NCI-H2029 treated with DMSO at 0.1 percent for 48 hours (cell line): ENCODE measurements at places on chromosomes 4 and X.

DNA sequence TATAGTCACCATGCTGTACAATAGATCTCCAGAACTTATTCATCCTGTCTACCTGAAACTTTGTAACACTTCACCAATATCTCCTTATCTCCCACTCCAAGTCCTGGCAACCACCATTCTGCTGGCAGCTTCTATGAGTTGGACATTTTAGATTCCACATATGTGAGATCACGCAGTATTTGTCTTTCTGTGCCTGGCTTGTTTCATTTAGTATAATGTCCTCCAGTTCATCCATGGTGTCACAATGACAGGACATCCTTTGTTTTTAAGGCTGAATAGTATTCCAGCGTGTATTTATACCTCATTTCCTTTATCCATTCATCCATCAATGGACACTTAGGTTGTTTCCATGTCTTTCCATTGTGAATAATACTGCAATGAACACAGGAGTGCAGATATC lies 198.7 kb downstream of the QDPR start:
- no peak for DNase-seq

GRCh38 chr4:11149612-11150259 lies 279.0 kb downstream of the HS3ST1 start:
- no peak for DNase-seq

DNA sequence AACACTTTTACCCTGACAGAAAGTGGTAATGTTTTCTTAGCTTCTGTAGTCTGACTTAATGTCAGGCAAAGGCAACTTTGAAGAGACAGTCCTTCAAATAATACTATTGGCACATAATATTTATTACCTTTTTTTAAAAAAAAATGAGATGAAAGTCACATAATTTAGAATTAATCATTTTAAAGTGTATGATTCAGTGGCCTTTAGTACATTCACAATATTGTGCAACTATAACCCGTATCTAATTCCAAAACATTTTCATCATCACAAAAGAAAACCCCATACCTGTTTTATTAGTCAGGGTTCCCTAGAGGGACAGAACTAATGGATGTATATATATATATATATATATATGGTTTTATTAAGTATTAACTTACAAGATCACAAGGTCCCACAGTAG lies 94.8 kb upstream of the TEX13A start:
- no peak for DNase-seq

GRCh38 chrX:153582896-153583295 lies 16.0 kb downstream of the CCNQ start:
- no peak for DNase-seq

DNA sequence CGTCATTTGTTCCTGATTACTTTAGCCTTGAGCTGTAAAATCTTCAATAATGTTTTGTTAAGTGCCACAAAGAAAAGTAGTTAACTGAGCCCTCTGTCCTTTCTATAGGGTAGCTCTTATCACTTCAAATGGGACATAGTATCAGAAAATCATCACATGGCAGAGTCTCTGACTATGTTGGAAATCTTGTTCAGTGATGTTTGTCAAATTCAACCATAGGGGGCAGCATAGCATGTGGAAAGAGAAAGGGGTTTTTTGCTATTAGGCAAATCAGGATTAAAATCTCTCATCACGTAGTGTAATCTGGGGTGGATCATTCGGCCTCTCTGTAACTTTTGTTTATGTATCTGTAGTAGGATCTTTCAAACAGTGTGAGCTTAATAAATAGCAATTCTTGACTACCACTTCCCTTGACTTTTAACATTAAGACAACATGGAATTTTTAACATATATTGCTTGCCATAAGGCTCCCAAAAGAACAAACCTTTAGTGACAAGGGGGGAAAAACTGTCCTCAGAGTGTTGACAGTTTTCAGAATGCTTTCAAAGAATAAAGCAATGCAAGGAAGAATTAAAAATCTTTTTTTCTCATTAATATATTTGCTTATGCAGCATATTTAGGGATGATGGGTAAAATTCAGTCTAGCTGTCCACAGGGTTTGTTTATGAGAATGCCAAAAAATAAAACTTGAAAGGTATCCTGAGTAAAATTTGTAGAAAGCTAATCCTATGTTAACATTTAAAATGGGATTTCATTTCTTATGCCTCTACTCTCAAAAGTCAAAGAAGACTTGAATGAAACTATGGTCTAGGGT lies 127.2 kb downstream of the FBXW7 start:
- DNase-seq: peak; percentile 40

DNA sequence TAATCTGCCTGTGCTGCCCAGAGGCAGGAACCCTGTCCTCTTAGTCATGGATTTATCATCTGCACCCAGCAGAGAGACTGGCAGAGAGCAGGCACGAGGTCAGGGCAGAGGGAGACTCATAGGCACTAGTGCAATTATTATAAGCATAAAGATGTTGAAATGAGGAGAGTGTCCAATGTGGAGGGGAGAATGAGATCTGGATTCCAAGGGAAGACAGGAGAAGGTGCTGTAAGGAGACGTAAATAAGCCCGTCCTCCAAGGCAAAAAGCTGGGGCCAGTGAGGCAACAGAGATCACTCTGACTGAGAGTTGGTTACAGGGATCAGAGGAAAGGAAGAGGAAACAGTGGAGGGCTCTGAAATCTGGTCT lies 406.2 kb downstream of the MAPK10 start:
- DNase-seq: no peak

- DNase-seq: no peak
These were observed 338.1 kb upstream of the F9 start for GRCh38 chrX:139192386-139192961.

GRCh38 chrX:135531813-135532212 lies 11.4 kb downstream of the INTS6L start:
- DNase-seq: no peak

DNA sequence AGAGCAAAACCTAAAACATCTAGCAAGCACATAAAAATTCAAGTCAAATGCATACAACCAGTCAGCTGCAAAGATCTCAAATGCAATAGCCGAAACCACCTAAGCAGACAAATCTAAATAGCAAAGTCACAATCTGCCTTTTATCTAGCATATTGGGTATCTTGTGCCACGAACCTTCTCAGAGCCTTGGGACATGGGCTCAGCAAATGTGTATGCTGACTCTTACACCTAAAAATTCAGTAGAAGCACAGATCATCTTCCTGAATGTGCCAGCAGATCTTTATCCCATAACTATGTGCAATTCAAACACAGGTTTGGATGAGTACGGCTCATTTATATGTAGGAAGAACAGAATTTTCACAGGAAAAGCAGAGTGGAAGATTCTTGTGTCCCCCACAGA lies 492.1 kb downstream of the INPP4B start:
- no peak for DNase-seq

DNA sequence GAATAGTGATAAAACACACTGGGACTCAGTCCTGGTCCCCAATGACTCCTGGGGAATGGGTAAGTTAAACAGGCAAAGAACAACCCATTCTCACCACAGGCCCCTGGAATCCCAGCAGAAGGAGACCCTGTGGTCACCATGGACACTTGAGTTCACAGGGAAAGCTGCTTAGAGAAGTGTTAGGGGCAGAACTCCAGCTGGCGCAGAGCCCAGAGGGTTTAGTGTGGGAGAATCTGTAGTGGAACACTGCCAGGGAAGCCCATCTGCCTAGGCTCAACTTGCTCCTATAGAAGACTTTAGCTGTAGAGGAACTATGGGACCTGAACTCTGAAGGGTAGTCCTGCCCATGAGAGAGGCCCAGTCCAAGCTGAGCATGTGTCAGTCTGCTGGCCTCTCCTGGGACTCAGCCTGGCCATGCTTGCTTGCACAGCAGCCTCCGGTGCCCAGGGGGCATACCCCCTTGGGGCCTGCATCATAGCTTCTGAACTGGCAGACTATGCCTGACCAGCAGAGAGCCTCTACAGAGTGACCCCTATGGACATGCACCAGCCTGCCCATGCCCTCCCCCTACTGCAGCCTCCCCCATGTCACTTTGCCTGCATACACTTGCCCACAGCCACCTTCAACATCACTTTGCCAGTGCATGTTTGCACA lies 343.5 kb downstream of the IDS start:
- no peak for DNase-seq

GRCh38 chr4:167475951-167476350 lies 241.7 kb upstream of the SPOCK3 start:
- no peak for DNase-seq

DNA sequence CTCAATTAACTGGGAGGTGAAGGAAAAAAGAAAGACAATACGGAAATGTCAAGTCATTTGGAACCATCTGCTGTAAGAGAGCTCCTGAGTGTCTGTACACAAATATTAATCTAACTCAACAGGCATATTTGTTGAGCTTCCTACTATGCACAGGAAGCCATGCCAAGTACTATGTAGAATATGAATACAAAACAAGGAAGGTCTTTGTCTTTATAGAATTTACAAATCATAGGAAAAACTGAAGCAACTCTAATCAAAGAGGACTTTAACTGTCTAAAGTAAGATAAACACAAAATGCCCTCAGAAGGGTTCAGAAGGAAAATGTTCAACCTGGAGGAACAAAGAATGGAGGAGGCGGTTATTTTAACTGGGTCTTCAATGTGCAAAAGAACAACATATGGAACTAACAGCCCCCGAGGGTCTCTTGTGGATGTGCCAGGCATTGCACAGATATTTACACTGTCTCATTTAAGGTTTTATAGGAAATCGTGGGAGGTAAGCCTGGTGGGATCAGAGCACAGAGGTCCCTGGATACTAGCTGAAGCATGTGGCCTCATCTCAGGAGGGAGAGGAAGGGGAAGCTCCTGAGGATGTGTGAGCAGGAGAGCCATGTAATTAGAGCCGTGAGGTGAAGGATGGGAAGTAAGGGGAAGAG lies 5.8 kb downstream of the FAM114A1 start:
- DNase-seq: peak; percentile 88

DNA sequence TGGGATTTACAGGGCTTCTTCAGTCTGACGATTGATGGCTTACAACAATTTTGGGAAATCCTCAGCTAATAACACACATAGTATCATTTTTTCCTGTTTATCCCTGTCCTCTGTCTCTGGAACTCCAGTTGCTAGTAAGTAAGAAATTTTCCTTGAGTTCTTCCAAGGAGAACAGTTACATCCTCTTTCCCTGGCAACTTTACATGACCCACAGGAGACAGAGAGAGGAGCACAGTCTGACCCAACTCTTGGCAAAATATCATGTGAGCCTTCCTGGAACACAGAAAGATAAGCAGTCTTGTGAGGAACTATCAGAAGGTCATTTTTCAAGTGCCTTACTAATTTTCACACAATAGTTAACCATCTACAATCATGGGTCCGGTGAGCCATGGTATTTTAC lies 578.7 kb upstream of the PABPC4L start:
- no peak for DNase-seq

DNA sequence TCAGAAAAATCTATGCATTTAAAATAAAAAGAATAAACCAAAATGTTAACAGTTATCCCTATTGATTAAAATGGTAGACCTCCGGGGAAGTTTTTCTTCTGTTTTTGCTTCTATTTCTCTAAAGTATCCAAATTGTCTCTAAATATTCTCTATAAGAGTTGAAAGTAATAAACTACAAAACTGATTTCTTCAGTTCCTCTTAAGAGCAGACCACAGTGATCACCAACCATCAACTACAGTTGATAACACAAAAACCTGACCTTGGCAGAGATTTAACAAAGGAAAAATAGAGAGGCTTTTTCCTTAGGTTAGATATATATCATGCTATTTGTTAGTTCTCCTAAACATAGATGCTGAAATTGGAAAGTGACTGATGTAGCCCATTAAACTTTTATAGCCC lies 27.3 kb downstream of the DDX60 start:
- DNase-seq: no peak

- peak; percentile 35 for DNase-seq
These were observed 96.1 kb downstream of the FRYL start for GRCh38 chr4:48683784-48684666.

DNA sequence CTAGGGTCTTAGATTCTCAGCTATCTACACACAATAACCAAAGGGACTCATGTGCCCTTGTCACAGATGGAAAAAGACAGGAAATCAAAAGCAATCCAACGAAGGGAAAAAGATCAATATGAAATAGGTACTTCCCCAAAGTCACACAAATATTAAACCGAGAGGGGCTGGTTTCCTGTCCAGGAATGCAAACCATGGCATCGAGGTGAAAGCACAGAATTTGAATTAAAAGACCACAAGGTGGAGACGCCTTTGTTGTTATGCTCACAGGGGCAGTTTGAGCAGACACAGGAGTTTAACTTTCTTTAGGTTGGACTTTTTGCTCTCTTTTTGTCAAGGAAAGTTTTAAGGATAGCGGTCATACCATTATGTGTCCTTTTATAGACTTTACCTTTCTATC lies 14.3 kb downstream of the H2BW1 start:
- no peak for DNase-seq

GRCh38 chr4:170875868-170876267 lies 786.1 kb upstream of the AADAT start:
- DNase-seq: no peak

GRCh38 chr4:25884031-25884782 lies 21.4 kb upstream of the SEL1L3 start:
- DNase-seq: no peak

DNA sequence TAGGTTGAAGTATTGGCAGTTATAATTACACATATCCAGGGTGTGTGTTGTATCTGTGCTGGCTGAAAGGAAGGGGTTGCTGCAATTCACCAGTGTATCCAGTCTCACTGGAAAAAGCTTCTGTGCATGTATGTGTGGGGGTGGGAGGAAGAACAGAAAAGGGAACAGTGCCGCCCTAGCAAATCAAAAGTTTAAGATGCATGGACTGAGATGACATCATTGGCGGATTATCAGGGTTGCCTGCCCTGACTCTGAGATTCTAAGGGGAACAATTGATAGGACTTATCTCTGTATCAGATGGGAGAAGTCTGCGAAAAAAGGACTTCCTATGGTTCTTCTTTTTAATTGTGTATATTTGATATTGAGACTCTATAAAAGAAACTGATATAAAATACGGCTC lies 3.5 kb downstream of the SLC25A43 start:
- DNase-seq: no peak

DNA sequence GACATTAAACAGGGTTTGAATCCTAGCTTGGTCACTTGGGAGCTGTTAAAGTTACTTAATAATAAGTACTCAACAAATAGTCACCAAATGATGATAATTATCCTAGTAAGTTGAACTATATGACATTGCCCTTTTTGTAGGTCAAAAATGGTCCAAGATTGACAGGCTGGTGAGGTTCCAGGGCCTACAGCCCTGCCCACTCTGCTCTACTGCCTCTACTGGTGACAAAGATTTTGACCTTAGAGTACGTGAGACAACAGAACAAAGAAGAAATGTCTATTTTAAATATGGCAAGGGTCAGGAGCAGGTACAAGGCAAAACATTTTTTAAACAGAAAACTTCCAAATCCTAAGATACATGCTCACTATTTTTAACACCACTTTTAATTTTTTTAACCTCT lies 572 bp upstream of the SMPX start:
- no peak for DNase-seq

- no peak for DNase-seq
These were observed 28.9 kb upstream of the PRPS1 start for GRCh38 chrX:107599450-107599861.

DNA sequence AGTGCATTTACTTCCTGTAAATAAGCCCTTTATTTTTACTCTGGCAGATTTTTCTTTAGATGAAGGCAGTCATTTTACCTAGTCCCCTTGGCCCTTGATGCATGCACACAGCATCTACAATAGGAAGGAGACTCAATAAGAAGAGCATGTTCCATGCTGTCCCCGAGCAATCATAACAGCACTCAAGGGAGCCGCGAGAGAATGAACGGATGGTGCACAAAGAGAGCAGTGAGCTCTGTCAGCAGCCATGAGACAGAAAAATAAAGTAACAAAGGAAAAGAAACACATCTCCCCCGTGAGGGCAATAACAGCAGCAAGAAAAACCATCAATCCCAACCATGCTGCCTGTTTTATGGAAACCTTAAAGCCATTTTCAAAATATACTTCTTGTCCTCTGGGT lies 11.9 kb downstream of the SMIM31 start:
- no peak for DNase-seq

GRCh38 chrX:106948641-106949040 lies 28.4 kb downstream of the CLDN2 start:
- no peak for DNase-seq
